Tracheal epithelial cell (primary cell): ENCODE measurements at places on chromosomes 4 and X. TPM values are rescaled to one million over a fixed set of nuclear protein-coding genes. Genes with fewer than 3 reads are reported as not detected.

Gene PABPC1L2B
- not detected in 2 replicates for total RNA-seq

Gene ARX
- not detected in 2 replicates for total RNA-seq

Gene MAGEA12
- total RNA-seq, result not detected in 2 replicates

Gene TLR2
- 9.0 and 101 TPM in 2 replicates for total RNA-seq

Gene NR3C2
- 0.64 and 6.0 TPM in 2 replicates for total RNA-seq

Gene AKAP4
- not detected in 2 replicates for total RNA-seq

Gene NWD2
- total RNA-seq, result under 0.01 TPM in 1 of 2 replicates, not detected in the other

Gene CT83
- 1.1 TPM in 1 of 2 replicates, not detected in the other for total RNA-seq

Gene DUSP9
- total RNA-seq, result 1.5 and 1.7 TPM in 2 replicates

Gene CAPN6
- total RNA-seq, result 0.24 TPM in 1 of 2 replicates, not detected in the other

Gene GPR82
- total RNA-seq, result not detected in 2 replicates

Gene CYP4V2
- total RNA-seq, result 6.8 and 7.0 TPM in 2 replicates

Gene WNK3
- 1.3 and 1.4 TPM in 2 replicates for total RNA-seq

Gene MAP9
- 4.9 and 9.4 TPM in 2 replicates for total RNA-seq

Gene PPA2
- total RNA-seq, result 115 and 148 TPM in 2 replicates

Gene CSAG3
- not detected in 2 replicates for total RNA-seq

Gene ADH1A
- not detected in 2 replicates for total RNA-seq

Gene TMEM164
- total RNA-seq, result 30.1 and 68.4 TPM in 2 replicates

Gene EXOC1L
- not detected in 2 replicates for total RNA-seq

Gene ERCC6L
- under 0.01 and 0.48 TPM in 2 replicates for total RNA-seq

Gene DUSP21
- total RNA-seq, result not detected in 2 replicates

Gene VCX2
- not detected in 2 replicates for total RNA-seq

Gene TGIF2LX
- total RNA-seq, result not detected in 2 replicates

Gene GJB1
- not detected in 2 replicates for total RNA-seq

Gene RAB41
- total RNA-seq, result not detected in 2 replicates

Gene TCEAL7
- 3.9 and 4.0 TPM in 2 replicates for total RNA-seq

Gene MMAA
- total RNA-seq, result 1.5 and 2.4 TPM in 2 replicates

Gene UGT2B7
- 0.21 and 27.7 TPM in 2 replicates for total RNA-seq

Gene SLC9B1
- total RNA-seq, result 0.64 TPM in 1 of 2 replicates, not detected in the other

Gene MAML3
- total RNA-seq, result 0.48 and 1.9 TPM in 2 replicates

Gene TENM3
- 1.5 and 1.7 TPM in 2 replicates for total RNA-seq

Gene RIBC1
- 0.43 and 0.48 TPM in 2 replicates for total RNA-seq

Gene GABRE
- 14.9 and 16.8 TPM in 2 replicates for total RNA-seq

Gene SYP
- total RNA-seq, result not detected in 2 replicates

Gene SYTL4
- under 0.01 and 1.9 TPM in 2 replicates for total RNA-seq

Gene TEX28
- not detected in 2 replicates for total RNA-seq

Gene ARSJ
- 31.5 and 40.7 TPM in 2 replicates for total RNA-seq

Gene RPS6KA6
- 2.2 and 3.2 TPM in 2 replicates for total RNA-seq

Gene PCDH11X
- under 0.01 TPM in 1 of 2 replicates, not detected in the other for total RNA-seq

Gene MAGEA2B
- not detected in 2 replicates for total RNA-seq

Gene ARR3
- not detected in 2 replicates for total RNA-seq

Gene ESX1
- total RNA-seq, result not detected in 2 replicates

Gene CT45A5
- not detected in 2 replicates for total RNA-seq

Gene P2RY4
- total RNA-seq, result not detected in 2 replicates

Gene SPANXN5
- 0.24 TPM in 1 of 2 replicates, not detected in the other for total RNA-seq
